ENCODE measurements at places on chromosomes 6 and 20.

GRCh38 chr20:62802026-62802712 lies 2.5 kb upstream of the OGFR start:
- DNase-seq = no peak

DNA sequence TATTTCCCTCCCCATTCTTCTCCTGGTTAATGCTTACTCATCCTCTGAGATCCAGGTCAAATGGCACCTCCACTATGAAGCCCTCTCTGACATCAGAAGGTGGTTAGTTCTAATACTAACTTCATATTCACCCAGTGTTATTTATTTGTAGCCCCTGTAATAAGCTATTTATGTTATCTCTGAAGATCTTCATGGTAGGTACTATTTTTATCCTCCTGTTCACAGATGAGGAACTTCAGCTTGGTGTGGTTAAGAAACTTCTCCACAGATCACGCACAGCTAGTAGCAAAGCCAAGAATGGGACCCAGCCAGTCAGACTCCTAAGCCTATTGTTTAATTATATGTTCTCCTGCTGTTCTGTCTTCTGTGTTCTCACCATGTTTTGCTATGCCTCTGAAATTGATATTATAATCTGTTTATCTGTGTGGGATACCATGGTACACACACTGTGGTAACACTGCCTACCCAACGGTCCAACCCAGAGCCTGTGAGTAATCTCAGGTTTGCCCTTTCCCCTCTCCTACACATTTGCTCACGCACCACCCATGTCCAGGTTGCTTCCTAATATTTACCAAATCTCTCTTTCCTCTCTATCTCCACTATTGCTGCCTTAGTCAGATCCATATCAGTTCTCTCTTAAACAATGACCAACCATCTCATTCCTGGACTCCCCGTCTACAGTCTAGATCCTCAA lies 98.4 kb downstream of the IPCEF1 start:
- DNase-seq = no peak

DNA sequence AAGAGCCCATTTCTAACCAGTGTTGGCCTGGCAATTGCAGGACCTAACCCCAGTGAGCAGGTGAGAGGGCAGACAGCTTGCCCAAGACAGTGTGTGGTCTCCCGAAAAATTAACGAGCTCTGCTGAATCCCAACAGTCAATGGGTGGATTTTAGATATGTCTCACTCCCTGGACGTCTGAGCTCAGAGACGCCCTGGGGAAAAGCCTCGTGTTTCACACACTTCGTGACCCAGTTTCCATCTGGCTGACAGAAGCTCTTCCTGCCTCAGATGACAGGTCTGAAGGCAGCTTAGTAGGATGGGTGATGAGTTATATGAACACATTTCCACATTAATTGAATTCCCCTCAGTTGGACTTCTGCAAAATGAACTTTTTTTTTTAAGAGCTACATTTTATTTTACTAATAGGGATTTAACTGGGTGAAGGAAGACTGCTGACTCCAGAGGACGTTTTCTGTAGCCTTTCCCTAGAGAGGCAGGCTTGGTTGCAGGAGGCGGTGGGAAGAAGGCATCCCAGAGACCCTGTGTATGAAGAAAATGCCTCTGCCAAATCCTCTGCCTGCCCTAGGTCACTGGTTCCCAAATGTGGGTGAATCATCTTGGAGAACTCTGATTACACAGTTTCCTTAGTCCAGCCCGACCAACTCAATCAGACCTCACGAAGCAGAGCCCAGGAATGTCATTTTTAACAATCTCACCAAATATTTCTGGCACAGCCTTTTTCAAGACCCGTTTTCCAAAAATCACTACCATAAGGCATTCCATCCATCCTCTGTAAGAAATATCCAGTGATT lies 71.7 kb upstream of the LY86 start:
- DNase-seq = no peak

DNA sequence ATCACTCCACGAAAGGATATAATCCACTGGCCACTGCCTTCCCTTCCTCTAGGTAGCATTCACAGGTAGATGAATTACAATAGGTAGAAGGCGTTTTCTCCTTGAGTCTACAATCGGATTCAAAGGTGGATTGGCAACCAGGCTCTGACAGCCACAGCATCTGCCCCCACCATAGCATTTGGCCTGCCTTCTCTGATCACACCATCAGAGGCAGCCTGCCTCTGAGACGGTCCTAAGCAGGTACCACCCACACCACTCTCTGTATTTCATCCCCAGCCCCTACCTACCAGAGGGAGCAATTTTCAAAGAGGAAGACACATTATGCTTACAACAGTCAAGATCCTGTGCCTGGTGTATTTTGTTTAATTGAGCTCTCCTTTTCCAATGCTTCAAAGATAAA lies 210.5 kb upstream of the SPTLC3 start:
- no peak for DNase-seq

GRCh38 chr6:37669306-37669705 lies 28.4 kb downstream of the MDGA1 start:
- no peak for DNase-seq

- DNase-seq = no peak
Measured at GRCh38 chr20:34712525-34713192, 8.5 kb downstream of the TP53INP2 start.

DNA sequence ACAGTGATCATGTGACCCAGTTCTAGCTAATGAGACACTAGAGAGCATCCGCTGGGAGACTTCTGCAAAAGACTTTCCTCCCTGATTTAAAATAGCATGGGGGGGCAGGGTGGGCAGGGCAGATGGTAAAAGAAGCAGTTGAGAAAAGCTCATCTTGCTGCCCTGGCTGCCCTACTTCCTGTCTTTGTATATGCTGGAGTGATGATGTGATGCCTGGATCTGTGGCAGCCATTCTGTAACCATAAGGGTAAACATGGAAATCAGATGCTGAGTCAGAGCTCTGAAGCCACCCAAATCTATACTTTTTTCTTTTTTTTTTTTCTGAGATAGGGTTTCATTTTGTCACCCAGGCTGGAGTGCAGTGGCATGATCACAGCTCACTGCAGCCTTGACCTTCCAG lies 25.4 kb downstream of the ZFP64 start:
- DNase-seq = no peak

GRCh38 chr6:108690326-108691049 lies 129.8 kb downstream of the FOXO3 start:
- DNase-seq = no peak

GRCh38 chr6:73854998-73855718 lies 159.2 kb downstream of the CD109 start:
- peak; percentile 41 for DNase-seq

DNA sequence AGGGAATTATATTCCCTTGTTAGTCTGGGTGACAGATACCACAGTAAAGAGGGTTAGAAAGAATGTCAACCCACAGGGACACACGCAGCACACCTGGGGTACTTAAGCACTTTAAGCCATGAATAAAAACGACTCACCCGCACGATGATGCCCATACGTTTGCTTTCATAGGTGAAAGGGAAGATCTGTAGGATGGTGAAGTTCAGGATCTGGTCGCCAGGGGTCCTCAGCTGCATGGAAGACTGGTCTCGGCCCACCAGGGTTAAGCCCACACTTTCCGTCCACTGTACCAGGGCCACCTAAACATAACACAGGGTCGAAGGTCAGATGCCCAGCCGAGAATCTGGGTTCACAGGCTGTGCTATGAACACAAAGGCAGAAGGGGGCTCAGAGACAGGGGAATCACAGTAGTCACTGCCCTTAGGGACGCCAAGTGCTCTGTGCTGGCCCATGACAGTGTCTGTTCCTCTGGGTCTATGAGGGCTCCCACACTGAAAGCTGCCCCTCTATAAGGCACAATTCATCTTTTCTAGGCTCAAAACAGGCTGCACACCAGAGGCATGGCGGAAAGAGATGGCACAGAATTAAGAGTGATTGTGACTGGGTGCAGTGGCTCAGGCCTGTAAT lies 96.8 kb upstream of the NFATC2 start:
- DNase-seq = peak; percentile 52

DNA sequence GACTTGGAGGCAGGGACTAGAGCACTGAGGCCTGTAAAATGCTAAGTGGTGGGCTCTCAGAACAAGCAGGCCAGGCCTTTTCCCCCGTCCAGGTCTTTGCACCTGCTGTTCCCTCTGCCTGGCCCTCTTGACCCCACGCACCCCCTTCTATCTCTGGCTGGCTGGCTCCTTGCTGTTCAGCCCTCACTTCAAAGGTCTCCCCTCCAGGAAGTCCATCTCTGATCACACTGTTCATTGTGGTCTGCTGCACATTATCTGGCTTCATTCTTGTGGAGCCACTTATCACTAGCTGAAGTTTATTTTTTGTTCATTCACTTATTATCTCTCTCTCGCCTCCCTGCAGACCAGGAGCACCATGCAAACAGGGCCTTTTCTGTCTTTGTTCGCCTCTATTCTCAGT lies 24.5 kb downstream of the SLC13A3 start:
- DNase-seq = no peak

DNA sequence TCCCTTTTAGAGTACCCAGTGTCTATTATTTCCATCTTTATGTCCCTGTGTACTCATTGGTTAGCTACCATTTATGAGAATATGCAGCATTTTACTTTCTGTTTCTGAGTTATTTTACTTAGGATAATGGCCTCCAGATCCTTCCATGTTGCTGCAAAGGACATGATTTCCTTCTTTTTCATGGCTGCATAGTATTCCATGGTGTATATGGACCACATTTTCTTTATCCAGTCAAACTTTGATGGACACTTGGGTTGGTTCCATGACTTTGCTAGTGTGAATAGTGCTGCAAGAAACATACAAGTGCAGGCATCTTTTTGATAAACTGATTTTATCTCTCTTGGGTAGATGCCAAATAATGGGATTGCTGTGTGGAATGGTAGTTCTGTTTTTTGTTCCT lies 55.4 kb downstream of the ZBTB2 start:
- no peak for DNase-seq

DNA sequence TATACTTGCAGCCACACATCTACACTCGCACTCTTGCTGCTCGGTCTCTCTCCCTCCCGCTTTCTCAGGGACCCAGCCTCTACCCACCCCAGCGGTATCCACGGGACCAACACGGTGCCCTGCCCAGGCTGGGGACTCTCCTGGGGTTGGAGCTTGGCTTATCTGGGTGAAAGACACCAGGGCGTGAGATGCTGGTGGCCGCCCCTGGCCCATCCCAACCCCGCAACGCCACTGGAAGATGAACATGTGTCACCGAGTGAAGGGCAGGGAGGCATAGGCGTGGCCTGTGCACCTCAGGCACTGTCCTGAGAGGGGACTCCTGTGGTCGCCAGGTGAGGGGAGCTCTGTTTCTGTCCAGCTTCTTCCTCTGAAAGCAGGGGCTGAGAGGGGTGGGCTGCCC lies 47.4 kb downstream of the NINL start:
- DNase-seq = no peak

GRCh38 chr20:16671753-16672152 lies 58.1 kb upstream of the SNRPB2 start:
- no peak for DNase-seq

GRCh38 chr20:49981218-49982071 lies 1.3 kb upstream of the SNAI1 start:
- no peak for DNase-seq

GRCh38 chr6:101513181-101513580 lies 119.7 kb downstream of the GRIK2 start:
- DNase-seq = no peak

DNA sequence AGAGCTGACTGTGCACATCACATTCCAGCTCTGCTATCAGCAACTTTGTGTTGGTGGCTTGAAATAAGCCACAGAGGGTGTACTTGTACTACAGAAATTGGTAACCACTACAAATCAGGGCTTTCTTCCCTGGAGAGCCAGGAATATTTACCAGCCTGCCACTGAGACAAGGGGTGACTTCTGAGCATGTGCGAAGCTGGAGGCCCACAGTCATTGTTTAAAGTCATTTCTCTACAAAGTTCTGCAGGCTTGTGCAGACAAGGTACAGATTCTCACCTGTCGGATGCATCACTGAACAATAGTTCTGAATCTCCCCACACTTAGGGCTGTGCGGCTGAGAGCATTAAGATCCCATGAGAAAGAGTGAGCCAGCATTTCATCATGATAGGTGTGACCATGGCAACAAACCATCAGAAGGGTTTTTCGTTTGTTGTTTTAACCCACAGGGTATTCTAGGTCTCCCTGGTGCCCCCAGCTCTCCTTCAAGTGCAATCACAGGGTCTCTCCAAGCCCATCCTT lies 292.8 kb downstream of the CDC5L start:
- DNase-seq = no peak

GRCh38 chr20:53513489-53514298 lies 79.9 kb downstream of the ZNF217 start:
- DNase-seq = no peak

GRCh38 chr6:55438203-55438602 lies 110.9 kb downstream of the GFRAL start:
- no peak for DNase-seq

DNA sequence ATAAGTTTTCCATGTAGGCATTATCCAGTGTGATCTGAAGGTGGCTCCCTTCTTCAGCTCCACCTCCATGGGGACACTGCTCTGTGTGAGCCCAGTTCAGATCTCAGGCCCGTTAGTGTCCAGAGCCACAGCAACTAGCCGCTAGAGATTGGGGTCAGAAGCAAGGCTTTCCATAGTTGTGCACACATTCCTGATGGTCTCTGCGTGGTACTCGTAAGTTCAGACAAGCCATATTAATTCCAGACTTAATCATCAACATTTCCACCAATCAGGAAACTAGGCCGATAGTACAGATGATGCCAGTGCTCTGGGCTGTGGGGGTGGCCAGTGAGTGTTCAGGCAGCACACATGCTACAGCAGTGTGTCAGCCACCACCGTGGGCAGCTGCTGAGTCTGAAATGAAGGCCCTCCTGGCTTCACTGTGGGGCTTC lies 17.5 kb upstream of the SYNCRIP start:
- DNase-seq = peak; percentile 72
